ENCODE measurements at places on chromosomes 6 and 20.

DNA sequence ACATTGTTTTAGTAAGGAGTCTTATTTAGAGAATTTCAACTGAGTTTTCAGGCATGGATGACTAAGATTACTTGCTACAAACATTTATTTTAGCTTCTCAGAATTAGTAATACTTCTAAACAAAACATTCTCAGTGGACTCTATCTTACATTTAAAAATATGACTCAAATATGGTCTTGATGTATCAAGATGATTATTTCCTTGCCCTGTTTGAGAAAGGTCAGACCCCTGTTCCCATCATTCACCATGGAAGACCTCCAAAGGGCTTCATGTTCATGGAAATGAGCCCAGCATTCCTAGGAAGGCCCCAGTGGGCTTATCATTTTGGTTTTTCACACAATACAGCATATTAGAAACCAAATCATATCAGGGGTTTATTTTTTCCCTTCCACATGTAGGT is 24.6 kb upstream of the TRPC4AP start:
- DNase-seq = no peak

- DNase-seq = no peak
These were observed 6.0 kb downstream of the TLDC2 start for GRCh38 chr20:36881888-36882287.

- DNase-seq = no peak
These were observed 70.0 kb upstream of the SUPT3H start for GRCh38 chr6:45447716-45448115.

DNA sequence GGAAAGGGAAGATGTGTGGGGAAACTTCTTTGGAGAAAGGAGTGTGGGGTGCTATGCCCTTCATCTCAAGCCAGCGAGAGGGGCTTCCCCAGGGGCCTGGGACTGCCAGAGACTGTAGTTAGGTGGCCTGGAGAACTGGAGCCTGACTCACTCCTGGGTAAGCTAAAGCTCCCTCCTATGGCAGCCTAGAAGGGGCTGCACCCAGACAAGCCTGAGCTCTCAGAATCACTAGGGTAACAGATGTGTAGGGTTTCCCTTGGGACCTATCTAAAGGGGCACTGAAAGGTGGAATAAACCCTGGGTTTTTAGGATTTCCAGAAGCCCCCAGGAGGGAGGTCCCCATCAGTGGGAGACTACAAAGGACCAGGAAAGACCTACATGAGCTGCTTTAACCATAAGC is 1.6 kb upstream of the ARMC2 start:
- DNase-seq = no peak

GRCh38 chr6:127110712-127111111 is 7.8 kb upstream of the RSPO3 start:
- no peak for DNase-seq

DNA sequence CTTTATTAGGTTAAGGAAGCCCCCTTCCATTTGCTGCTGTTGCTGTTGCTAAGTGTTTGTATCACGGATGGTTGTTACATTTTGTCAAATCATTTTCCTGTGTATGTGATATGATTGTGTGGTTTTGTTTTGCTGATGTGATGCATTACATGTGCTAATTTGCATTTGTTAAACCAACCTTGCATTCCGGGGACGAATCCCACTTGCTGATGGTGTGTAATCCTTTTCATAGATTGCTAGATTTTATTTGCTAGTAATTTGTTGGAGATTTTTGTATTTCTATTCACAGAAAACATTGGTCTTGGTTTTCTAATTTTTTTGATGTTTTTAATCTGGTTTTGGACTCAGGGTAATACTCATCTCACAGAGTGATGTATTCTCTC is 167.8 kb downstream of the WDR27 start:
- DNase-seq = no peak

- no peak for DNase-seq
These were observed 718.9 kb downstream of the EPHA7 start for GRCh38 chr6:92700411-92700810.

DNA sequence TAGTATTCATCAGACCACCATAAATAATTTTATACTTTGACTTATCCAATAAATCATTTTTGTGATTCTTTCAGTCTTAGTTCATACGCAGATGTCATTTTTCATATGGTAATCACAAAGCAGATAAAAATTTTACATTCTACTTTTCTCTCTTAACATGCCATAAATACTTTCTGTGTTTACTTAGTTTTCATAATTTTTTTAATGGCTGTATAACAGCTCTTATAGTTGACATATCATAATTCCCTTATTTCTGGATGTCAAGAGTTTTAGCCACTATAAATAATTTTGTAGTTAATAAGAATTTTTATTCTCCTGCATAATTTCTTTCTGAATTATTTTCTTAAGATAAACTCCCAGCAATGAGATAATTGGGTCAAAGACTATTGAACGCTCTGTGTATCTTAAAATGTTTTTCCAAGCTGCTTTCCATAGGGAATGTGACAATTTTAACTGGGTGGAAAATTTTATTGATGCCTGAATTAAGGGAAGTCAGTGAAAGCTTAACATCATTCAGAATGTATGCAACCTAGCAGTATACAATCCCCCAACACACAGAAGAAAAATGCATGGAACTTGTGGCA is 702.7 kb downstream of the EPM2A start:
- DNase-seq = no peak

- no peak for DNase-seq
These were observed 9.4 kb downstream of the SPDEF start for GRCh38 chr6:34546551-34547321.

GRCh38 chr6:10719964-10720264 is 3.0 kb upstream of the TMEM14C start:
- DNase-seq = no peak

DNA sequence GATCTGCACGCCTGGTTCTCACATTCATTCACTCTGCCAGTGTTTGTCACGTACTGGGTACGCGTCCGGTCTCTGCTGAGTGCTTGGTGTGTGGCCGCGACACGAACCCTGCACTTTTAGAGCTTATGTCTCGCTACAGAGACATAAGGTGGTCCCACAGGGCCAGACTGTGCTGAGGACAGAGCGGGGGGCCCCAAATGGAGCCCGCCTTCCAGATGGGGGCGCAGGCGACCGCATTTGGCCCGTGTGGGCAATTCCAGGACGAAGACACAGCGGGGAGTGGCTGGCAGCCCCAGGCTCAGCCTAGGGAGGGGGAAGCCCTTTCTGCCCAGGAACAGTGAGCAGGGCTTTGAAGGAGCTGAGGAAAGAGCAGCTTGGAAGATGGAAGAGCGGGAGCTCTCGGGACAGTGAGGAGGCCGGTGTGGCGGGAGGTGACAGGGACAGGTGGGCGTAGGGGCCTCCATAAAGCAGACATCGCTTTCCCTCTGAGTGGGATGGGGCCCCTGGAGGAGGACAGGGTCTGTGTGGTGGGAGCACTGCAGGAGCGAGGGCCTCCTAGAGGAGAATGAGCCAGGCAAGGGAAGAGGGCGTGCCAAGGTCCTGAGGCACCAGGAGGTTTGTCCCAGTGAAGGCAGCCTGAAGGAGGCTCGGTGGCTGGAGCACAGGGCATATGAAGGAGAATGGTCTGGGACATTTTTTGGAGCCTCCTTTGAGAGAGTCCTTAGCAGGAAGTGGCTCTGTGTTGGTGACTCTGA is 7.8 kb upstream of the MTG2 start:
- no peak for DNase-seq

DNA sequence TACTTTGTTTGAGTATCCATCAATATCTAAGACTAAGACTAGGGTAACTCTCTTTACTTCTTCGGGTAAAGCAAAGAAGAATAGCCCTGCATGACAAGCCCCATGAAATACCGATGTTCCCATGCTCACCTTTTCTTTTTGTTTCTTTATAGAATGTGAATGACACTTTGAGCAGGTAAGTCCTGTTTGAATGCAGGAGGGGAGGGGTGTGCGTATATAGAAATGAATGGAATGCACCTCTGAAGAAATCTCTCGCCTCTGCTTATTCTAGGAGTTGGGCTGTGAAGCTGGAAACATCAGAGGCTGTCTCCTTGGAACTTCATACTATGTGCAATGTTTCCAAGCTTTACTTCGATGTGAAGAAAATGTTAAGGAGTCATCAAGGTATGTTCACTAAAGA is 10.3 kb downstream of the TRIM38 start:
- DNase-seq = no peak

DNA sequence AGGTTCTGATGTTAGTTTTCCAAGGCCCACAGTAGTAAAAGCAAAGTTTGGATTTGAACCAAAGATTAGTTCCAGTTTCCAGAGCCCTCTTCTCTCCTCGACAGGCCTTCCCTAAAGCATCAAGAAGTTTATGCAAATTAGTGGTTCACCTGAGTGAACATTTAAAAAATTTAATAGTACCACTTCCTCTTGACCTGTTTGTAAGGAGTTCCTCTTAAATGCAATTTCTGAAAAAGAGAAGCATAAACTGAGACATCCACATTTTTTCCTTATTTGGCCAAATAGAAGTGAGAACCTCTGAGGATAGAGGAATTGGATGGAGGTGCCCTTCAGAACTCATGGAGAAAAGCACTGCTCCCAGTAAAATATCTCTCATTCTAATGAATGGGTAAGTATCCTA is 1.2 kb upstream of the DSE start:
- no peak for DNase-seq

GRCh38 chr6:44135173-44135758 is 7.9 kb downstream of the TMEM63B start:
- DNase-seq = no peak

DNA sequence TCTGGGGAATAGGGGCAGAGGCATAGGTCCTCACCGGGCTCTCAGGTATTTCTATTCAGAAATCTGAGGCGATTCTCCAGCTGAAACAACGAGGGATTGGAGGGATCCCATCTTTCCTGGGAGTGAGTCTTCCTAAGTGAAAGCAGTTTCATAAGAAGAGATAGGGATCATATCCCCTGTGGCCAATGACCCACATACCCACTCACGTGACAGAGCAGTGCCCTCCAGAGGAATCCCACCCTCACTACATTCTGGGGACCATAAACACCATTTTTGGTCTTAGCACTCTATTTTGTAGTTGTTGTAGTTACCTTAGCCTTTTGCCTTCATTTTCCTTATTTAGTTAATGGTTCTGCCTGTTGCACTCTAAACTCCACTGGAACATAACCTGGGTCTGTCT is 121.1 kb downstream of the GPR63 start:
- no peak for DNase-seq

DNA sequence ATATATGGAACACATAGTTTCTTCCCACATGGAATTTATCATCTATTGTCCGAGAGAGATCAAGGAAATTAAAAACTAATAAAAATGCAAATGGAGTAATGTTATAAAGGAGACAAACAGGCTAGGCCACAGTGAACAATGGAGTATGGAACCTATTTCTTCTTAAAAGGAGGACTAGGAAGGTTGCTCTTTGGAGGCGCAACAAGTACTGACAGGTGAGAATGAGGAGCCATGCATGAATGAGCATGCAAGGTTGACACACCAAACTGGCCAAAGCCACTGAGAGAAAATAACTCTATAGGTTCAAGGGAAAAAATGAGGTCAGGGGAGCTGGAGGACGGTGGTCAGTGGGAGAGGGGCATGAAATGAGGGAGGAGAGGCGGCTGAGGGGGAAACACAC is 40.9 kb downstream of the PSMB1 start:
- DNase-seq = no peak

GRCh38 chr6:63663147-63663955 is 27.7 kb downstream of the PHF3 start:
- DNase-seq = no peak

DNA sequence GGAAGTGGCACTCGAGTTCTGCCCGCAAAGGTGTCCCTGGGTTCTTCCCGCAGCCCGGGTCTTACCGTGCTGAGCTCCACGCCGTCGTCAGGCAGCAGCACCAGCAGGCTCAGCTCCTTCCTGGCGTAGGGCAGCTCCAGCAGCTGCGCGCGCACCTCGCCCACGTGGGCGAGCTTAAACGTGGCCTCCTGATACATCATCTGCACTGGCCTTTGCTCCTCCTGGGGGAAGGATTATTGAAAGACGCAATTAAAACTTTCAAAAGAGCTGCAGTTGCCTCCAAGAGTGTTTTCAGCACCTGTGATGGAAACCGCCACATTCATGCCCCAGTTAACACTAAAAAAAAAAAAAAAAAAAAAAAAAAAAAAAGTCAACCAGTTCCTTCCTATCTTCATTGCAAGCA is 11.3 kb downstream of the SERPINB9 start:
- peak; percentile 68 for DNase-seq

DNA sequence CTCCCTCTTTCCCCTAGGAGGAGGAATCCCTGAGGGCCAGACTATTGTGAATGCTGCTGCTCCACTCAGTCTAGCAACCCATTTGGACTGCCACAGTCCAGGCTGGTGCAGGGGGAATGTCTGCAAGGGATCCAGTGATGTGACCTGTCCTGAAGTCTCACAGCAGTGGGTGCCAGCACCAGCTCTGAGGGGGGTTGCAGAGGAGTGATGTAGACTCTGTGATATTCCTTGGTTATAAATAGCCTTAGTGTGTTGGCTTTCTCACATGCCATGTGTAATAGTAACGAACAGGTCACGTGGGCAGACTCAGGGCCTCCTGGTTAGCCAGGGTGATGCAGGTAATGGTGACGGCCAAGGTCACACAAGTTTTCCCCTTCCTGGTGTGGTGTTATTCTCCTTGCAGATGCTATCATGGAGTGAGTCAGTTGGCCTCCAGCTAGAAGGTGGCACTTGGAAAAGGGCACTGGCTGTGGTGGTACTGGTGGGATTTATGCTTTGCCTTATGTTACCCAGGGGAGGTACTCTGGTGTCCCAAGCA is 404.4 kb downstream of the UTRN start:
- no peak for DNase-seq

Measured in activated CD4-positive, alpha-beta T cell treated with anti-CD3 and anti-CD28 coated beads for 4 hours (primary cell).